ENCODE measurements at places on chromosomes 2 and 18.

- DNase-seq, result no peak
These were observed 54.0 kb downstream of the PELI1 start for GRCh38 chr2:64090264-64090663.

DNA sequence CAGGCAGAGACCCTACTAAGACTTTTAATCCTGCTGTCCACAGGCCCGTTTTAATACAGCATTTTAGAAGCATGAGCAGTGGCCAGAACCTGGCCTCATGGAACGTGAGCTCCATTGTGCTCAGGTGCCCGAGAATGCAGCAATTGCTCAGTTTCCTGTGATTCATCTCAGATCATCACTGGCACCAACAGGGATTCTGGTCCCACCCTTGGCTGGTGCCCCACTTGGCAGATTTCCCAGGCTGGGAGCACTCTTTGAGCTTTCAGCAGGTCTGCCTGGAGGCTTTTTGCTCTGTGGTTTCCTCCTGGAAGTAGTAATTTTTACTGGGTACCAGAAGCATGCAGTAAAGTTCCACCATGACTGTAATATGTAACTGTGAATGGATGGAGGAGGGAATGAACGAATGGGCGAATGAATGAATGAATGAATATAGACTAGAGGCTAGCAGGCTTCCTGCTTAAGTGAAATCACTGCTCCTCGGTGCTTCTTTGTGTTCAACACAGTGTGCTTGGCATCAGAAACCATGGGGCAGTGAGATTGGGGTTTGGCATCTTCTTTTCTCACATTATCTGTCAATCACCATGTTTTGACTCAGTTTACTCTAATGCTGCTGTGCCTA, 312.9 kb downstream of the PRKCE start:
- DNase-seq, result peak; percentile 78

DNA sequence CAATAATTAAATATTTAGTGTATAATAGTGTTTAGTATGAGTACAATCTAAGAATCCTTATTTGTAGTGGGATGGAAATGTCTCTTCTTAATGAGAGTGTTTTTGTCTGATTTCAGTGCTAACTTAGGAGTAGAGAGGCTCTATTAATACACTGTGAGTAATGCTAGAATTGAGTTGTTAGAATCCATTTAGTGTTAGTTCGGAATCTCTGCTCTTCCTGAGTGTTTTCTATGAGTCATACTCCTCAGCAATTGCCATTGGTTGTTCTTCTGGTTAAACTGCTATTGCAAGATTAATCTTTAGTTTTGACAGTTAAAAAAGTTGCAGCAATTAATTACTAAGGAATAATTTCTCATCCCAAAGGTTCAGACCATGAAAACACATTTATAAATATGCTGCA, 828.6 kb upstream of the POU3F3 start:
- DNase-seq, result no peak

GRCh38 chr18:3067165-3067661, 54.3 kb upstream of the LPIN2 start:
- no peak for DNase-seq

DNA sequence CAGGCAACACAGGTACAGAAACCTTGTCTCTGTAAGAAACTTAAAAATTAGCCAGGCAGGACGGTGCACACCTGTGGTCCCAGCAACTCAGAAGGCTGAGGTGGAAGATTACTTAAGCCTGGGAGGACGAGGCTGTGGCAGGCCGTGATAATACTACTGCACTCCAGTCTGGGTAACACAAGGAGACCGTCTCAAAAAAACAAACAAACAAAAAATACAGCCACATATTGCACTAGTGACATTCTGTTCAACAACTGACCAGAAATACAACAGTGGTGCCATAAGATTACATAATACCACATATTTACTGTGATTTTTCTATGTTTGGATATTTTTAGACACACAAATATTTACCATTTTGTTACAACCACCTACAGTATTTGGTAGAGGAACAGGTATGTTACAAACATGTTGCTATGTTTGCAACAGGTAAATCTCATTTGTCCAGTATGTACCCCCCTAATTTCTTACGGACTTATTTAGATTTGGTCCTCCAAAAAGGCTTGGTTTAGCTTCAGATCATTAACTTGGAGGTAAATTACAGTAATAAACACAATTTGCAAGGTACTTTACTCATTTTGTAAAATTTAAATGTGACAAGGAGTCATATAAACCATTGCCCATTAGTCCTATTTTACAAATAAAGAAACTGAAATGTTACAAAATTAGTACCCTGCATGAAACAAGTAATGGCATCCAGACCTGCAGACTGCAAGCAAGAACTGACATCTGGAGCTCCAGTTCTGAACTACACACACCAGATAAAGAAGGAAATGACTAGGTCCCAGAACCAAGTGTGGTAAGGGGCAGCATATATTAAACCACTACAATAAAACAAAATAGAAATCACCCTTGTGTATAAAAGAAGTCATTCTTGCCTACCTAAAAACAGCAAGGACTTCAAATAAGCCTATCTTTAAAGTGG, 36.8 kb downstream of the TRIP12 start:
- no peak for DNase-seq

GRCh38 chr18:47035156-47035671, at the start of gene ELOA2:
Gene ELOA2 (minus strand): TSS chr18:47035621. CDS start chr18:47035264, 357 bp downstream.
- DNase-seq, result no peak

DNA sequence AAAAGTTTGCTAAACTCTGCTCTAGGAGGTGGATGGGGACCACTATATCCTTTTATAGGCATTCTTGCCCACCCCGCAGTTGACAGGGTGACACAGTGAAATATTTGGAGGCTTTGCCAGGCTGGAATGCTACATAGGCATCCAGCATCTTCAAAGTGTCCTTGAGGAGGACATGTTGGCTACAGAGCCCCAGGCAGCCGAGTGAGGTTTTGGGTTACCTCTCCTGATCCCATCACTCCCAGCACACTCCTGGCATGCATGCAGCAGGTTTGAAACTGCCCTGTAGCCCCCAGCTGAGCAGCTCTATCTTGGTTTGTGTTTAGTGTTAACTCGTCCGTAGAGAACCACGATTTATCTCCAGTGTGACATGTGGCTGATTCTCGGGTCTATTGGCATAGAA, 7.3 kb downstream of the FOSL2 start:
- DNase-seq, result no peak

DNA sequence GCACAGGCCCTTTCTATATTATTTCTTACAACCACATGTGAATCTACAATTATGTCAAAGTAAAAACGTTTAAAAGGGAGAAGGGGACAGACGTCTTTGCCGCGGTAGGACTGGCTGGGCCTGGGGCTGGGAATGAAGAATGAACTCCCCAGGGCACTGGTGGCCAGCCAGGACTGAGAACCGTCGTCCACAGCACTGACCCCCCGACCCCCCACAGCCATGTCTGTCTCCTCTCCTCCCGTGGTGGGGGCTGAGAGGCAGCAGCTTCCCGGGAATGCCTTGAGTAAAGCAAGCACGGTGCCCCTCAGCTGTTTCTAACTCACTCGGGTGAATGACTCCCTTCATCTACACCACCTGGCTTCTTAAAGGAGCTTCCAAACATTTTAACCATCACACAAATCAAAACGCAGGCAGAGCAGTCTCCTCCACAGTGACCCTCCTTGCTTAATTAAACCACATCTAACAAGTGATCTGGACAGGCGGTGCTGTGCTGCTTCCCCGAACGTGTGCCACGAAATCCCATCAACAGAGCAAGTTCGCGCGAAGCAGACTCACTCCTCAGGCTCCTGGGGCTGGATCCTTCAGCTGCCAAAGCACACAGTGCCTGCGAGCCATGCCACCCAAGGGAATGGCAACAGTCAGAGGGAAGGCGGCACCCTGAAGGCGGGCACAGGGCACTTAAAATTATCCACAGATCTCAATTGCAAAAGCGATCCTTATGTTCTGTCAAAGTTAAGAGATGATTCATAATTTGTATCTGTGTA, 217.7 kb downstream of the EIPR1 start:
- DNase-seq, result peak; percentile 40

DNA sequence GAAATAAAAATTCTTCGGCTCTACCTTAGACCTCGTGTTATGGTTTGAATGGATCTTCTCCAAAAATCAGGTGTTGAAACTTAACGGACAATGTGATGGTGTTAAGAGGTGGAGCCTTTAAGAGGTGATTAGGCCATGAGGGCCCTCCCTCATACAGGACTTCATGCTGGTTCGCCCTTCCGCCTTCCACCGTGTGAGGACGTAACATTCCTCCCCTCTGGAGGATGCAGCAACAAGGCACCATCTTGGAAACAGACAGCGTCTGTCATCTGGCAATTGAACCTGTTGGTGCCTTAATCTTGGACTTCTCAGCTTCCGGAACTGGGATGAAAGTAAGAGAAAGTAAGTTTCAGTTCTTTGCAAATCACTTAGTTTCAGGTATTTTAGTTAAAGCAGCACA, 126.3 kb upstream of the SPRED2 start:
- no peak for DNase-seq

DNA sequence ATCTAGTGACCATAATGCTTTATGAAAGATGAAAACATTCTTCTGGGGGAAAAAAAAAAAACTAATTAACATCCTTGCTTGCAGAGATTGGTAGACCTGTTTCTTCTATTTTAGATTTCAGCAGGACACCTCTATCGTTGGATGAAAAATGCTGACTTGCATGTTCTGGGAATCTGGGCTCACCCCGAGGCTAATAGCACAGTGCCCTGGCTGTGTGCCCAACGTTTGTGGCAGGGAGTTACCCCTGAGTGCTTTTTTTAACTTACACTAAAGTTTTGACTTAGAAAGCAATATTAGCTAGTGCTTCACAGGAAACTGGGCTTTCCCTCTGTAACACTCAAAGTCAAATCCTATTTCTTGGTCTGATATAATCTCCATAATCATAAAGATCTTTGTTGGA, 233.2 kb downstream of the SLC8A1 start:
- no peak for DNase-seq
